ENCODE measurements at places on chromosomes 4 and X. TPM values are rescaled to one million over a fixed set of nuclear protein-coding genes. Genes with fewer than 3 reads are reported as not detected.

DNA sequence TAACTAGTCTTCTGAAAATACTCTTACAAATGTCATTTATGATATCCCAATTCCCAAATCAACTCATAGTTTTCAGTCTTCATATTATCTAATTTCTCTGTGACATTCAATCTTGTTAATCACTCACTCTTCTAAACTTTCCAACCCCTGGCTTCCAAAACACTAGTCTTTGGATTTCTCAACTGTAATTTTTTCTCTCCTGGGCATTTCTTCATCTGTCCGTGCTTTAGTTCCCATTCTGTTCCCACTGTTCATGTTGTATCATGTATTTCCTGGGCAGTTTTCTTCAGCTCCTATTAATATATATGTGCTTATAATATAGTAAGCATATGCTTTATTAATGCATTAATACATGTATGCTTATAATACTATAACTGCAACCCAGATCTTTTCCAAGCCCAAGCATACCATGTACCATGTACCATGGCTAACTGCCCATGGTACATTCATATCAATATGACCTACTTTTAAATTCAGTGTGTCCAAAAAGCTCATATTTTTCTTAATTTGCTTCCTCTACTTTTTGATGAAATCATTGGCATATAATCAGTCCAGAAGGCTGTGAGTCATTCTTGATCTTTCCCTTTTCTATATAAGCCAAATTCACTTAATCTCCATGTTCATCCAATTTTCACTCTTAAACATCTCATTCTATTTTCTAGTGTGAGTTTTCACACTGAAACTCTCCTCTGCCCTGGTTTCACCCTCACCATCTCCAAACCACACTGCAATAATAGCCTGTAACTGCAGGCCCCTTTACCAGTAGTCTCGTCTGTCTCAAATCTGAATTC is 21.3 kb upstream of the GK2 start:
- no peak for DNase-seq

DNA sequence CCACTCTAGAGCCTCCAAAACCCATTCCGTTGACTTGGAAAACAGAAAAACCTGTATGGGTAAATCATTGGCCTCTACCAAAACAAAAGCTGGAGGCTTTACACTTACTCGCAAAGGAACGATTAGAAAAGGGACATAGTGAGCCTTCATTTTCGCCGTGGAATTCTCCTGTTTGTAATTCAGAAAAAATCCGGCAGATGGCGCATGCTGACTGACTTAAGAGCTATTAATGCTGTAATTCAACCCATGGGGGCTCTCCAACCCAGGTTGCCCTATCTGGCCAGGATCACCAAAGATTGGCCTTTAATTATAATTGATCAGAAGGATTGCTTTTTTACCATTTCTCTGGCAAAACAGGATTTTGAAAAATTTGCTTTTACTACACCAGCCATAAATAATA is 60.8 kb downstream of the ZNF732 start:
- no peak for DNase-seq

GRCh38 chrX:69286565-69286906 is 121.3 kb upstream of the PJA1 start:
- DNase-seq, result no peak

SLC2A9 gene
- total RNA-seq, result 33.2 TPM

All from foreskin keratinocyte (primary cell).